Activated naive CD8-positive, alpha-beta T cell treated with anti-CD3 and anti-CD28 coated beads for 36 hours (primary cell): ENCODE measurements at places on chromosomes 12 and 14. TPM values are rescaled to one million over a fixed set of nuclear protein-coding genes. Genes with fewer than 3 reads are reported as not detected.

- no peaks in the 10 kb centered on the region for H3K36me3 ChIP-seq
- no peak overlapping the region for H3K4me3 ChIP-seq
- peaks cover 7% of the 10 kb centered on the region for H3K27me3 ChIP-seq
These were observed 167.7 kb upstream of the PLXNC1 start for GRCh38 chr12:93980711-93981110.

The SDSL gene
- total RNA-seq, result 0.25 TPM

GRCh38 chr14:35387219-35387618 lies 17.3 kb downstream of the NFKBIA start:
- H3K36me3 ChIP-seq, result no peaks in the 10 kb centered on the region
- H3K4me1 ChIP-seq, result no peaks in the 10 kb centered on the region
- no peak for DNase-seq
- no peaks in the 10 kb centered on the region for H3K27me3 ChIP-seq
- no peak overlapping the region for H3K4me3 ChIP-seq

DNA sequence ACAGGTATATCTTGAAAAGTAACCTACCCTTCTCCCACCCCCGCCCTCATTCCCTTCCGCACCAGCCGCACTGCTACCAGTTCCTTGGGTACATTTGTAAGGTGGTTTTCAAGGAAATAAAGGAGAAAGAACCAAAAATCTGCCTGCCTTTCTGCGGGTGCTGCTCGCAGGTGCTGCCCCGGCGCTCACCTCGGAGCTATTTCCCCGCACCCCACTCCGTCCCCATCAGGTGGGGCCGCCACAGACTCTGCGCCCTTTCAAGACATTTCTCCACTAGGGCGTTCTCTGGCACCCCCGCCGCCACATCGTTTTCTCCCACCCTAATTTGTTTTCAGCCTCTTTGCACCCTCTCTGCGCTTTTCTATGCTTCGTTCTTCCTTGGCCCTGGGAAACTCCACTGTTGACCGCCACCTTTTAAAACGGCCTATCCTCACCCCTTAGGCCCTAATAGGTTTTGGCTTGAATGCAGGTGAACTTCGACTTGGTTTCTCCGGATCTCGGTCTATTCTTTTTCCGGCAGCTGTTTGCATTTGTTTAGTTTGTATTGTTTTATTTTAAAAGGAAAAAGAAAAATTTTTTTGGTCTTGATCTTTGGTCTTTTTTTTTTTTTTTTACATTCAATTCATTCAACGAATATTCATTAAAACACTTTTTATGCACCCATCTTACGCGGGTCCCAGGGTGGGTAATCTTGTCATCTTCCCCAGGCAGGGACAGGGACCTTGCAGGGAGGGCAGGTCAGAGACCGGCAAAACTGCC lies 3.0 kb downstream of the VSX2 start:
- no peak for DNase-seq
- H3K4me1 ChIP-seq, result peaks cover 9% of the 10 kb centered on the region
- no peaks in the 10 kb centered on the region for H3K36me3 ChIP-seq

DNA sequence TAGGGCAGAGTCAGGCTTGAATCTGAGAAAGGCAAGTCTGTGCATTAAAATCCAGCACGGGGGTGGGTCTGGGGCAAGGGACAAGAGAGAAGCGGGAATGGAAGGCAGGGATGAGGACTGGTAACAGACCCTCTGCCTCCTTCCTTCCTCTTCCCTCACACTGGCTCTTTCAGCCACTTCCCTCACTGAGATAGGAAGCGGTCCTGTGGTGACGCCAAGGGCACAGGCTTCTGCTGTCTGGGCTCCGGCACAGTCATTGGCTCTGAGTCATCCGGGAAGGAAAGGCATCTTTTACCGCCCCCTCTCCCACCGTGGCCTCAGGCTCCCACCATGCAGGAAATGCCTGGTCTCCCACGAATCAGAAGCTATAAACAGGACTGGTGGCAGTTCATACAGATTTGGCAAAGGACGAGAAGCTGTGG lies 70.2 kb downstream of the ETV6 start:
- peak overlapping the region; percentile 57 for H3K27ac ChIP-seq
- no peaks in the 10 kb centered on the region for H3K27me3 ChIP-seq
- peaks cover 14% of the 10 kb centered on the region for H3K36me3 ChIP-seq
- peak; percentile 46 for DNase-seq
